ENCODE measurements at places on chromosomes 4 and X.
A peak's percentile ranks its signal among the peaks of the same experiment; 100 is the strongest.

GRCh38 chr4:63155561-63155960, 1253.7 kb downstream of the TECRL start:
- DNase-seq, result no peak

GRCh38 chrX:34810364-34810763, 132.2 kb upstream of the FAM47B start:
- no peak for DNase-seq

- no peak for DNase-seq
Observed at GRCh38 chrX:9678215-9678965, 87.3 kb downstream of the GPR143 start.

- no peak for DNase-seq
Observed at GRCh38 chr4:91837608-91838029, 466.1 kb upstream of the GRID2 start.

DNA sequence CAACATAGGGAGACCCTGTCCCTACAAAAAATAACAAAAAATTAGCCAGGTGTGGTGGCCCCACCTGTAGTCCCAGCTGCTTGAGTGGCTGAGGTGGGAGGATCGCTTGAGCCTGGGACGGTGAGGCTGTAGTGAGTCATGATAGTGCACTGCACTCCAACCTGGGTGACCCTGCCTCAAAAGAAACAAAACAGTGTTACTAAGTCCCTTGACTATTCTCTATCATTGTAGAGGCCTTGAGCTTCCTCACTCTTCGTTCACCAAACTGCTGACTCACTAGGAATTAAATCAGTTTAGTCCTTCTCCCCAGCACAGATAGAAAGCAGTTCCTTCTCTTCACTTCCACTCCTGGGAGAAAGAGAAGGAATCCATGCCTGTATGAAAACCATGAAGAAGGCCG, 14.5 kb downstream of the CDS1 start:
- DNase-seq, result no peak

DNA sequence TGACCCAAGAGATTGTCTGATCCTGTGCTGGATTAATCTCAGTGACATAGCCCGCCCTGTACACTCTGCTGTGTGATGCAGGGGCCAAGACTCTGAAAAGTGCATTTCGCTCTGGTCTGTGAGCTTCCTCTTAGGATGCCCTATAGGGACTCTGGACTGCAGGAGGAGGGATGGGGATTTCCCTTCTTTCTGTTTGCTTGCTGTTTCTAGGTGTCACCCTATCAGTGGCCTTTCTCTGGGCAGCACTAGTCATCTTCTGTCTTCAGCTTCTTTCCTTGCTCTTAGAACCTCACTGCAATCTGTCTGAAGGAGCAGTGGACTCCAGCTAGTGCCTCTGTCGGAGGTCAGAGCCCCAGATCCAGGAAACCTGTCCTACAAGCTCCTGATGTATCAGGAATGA, 34.5 kb upstream of the SCRG1 start:
- no peak for DNase-seq

GRCh38 chr4:39278476-39278875, 87.7 kb downstream of the RFC1 start:
- DNase-seq, result no peak

DNA sequence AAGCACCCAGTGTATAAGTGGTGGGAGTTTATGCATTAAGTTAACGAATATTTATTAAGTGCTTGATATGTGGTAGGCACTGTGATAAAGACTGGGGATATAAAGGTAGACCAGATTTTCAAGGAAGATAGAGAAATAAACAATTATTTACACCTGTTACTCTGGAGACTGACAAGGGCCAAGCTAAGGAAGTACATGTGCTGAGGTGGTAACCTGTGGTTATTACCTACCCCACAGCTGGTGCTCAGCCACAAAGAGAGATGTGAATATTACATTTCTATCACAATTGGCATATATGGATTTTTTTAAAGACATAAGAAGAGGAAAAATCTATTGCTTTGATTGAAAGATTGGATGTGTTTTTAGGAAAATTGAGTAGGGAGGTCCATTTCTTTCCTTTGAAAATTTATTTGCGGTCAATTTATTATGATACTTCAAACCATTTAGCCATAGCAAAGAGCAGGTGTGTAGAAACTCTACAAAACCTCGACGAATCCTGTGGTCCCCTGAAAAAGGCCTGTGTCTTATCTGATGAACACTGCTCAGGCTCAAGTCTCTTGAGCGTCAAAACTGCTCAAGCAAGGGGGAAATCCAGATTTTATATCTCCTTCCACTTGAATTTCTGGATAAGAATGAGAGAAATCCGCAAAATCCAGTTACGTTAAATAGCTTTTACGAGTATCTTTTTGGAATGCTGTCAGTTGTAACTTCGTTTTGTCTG, 217.7 kb upstream of the HAND2 start:
- DNase-seq, result no peak

- no peak for DNase-seq
Observed at GRCh38 chr4:123484291-123484926, 87.8 kb downstream of the SPRY1 start.

GRCh38 chrX:48523682-48524081, 2.1 kb downstream of the EBP start:
- DNase-seq, result no peak

- DNase-seq, result no peak
Observed at GRCh38 chr4:35653451-35653850, 590.9 kb downstream of the ARAP2 start.

- DNase-seq, result no peak
Observed at GRCh38 chrX:25755194-25755593, 382.9 kb upstream of the MAGEB18 start.

- DNase-seq, result no peak
Observed at GRCh38 chr4:73104695-73105094, 35.2 kb upstream of the COX18 start.

DNA sequence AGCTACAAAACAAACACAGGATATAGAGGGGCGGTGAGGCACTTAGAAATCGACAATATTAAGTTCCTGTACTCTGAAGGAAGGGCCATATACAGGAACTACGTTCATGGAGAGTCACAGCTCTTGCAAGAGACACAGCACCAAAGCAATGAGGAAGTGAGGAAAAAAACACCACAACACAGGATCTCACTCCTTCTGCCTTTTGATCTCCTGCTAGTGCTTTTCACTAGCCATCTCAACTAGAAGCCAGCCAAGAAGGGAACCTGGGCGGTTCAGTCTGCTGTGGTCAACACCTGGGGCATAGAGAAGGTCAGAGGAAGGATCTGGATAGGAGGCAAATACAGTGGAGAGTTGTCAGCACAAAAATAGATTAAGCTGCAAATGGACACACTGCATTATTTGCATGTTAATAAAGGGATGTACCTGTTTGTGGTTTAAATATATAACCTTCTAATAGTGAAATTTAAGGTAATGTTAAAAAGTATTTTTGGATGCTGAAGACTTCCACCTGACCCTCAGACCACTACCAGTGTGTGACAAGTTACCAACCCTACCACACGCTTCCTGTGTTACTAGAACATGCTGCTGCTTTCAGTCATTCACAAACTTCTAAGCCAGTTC, 104.6 kb downstream of the DTHD1 start:
- DNase-seq, result peak; percentile 48

GRCh38 chrX:15686818-15687685, 22.4 kb upstream of the CLTRN start:
- DNase-seq, result peak; percentile 65

- DNase-seq, result no peak
Observed at GRCh38 chr4:147173797-147174432, 228.3 kb upstream of the TTC29 start.

All from CD4-positive, alpha-beta T cell treated with Interleukin-15 for 1 hour (primary cell).